ENCODE measurements at places on chromosomes 6 and 20. TPM values are rescaled to one million over a fixed set of nuclear protein-coding genes. Genes with fewer than 3 reads are reported as not detected.
A peak's percentile ranks its signal among the peaks of the same experiment; 100 is the strongest.

DNA sequence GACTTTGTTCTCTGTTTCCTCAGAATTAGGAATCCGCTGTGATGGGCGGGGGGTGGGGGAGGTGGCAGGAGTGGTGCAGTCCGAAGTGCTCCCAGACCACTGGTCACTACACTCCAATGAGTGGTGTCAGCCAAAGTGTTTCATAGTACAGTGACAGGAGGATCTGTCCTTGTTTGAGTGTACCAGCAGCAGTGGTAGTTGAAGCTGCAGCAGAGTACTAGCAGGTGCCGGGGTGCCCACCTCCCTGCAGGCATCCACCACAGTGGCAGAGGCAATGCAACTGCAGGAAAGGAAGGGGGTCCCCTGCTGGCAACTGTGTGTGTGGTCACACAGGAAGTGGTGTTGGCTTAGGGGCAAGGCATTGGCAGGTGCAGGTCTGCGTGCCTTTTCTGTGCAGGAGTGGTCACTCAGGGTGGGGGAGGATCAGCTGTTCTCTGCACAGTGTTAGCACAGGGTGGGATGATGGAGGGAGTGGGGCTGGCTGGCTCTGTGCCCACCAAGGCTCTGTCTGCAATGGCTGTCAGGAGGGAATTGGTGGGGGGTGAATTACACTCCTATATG, 9.7 kb downstream of the HLA-DOB start:
- no peak for DNase-seq

DNA sequence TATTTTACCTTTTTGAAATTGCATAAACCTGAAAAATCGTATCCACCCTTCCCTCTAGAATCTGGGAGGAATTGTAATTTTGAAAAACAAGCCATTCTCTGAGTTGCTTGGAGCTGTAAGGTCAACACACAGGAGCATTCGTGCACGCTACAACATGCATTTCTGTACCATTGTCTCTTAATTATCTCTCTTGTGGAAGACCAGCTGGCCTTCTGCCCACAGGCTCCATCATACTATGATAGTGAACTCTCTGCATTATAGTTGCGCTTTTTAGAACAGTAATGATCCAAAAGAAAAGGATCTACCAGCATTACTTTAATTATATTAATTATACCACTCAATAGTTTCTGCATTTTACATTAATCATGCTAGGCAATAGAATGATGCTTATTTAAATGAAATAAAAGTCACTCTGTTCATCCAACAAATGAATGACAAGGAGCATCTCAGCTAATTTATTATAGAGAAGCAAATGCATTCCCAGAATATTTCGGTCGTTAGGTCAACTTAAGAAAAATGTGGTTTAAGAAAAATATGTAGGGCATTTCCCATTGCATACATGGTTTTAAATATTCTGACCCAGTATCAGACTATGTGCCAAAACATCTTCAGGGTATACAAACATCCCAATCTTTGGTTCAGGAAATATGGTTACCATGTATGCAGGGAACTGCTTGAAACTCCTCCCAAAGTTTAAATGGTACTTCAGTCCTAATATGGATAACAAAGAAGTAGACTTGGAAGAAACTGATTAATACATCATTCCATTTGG, 263.5 kb downstream of the TFAP2A start:
- peak; percentile 17 for DNase-seq

GRCh38 chr20:3679749-3680700, 1.8 kb downstream of the ADAM33 start:
- DNase-seq, result peak; percentile 81

- DNase-seq, result peak; percentile 35
These were observed 10.6 kb downstream of the REM1 start for GRCh38 chr20:31485450-31486339.

DNA sequence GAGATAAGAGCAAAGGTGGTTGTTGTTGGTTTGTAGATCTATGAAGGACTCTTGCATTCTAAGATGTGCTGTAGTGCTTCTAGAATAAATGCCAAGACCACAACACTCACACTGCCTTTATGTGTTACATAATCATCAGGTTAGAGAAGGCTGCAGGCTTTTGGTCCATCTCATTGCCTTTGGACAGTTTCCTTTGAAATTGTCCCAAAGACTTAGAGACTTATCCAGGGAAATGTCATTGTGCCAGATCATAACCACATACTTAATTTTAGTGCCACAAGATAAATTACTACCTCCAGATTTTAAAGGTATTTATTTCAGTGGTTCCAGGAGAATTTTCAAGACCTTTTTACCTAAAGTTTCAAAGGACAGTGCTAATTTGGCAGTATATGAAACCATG, 666.6 kb upstream of the CITED2 start:
- no peak for DNase-seq

GRCh38 chr6:33103776-33104175, 28.0 kb downstream of the HLA-DPB1 start:
- no peak for DNase-seq

- no peak for DNase-seq
These were observed 132.6 kb downstream of the KIF16B start for GRCh38 chr20:16440686-16441085.

GJA1 gene
- total RNA-seq, result 12.2 TPM

SFTA2 gene
- total RNA-seq, result not detected

KHDRBS2 gene
- not detected for total RNA-seq

PRR18 gene
- total RNA-seq, result 1.3 TPM

All from MG63 (cell line).